Activated CD4-positive, alpha-beta memory T cell treated with anti-CD3 and anti-CD28 coated beads for 36 hours (primary cell): ENCODE measurements at places on chromosomes 2 and 18. TPM values are rescaled to one million over a fixed set of nuclear protein-coding genes. Genes with fewer than 3 reads are reported as not detected.

ANKRD36B gene
- 18.3 TPM for total RNA-seq

DNA sequence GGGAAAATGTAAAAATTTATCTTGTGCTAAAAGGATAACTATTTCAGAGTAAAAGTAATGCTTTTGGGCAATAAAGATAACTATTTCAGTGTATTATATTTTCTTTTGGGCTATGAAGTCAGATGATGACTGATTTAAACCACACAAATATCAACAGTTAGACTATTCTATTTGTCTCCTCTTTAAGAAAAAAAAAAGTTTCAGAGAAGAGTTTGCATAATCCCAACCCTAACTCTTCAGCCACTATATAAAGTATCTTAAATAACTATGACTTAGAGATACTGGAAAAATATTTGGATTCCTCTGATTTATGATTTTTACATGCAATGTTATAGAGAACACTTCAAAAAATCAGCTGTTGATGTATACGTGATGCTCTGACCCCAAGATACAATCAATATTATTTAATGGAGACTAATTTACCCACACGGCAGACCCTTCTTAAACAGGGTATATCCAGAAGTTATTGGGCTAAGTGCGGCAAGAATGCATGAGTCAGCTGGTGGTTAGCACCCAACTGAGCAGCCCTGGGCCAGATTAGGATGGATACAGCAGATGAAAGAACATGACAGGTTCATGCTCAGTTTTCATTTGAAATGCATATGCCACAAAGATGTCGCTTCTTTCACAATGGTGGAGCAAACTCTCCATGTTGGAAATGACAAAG is 279.0 kb downstream of the AFF3 start:
- no peak overlapping the region for H3K4me3 ChIP-seq
- DNase-seq, result no peak
- H3K27ac ChIP-seq, result no peak overlapping the region
- peaks cover 19% of the 10 kb centered on the region for H3K4me1 ChIP-seq
- H3K27me3 ChIP-seq, result no peaks in the 10 kb centered on the region

ID2 gene
- total RNA-seq, result 193 TPM

- peaks cover 7% of the 10 kb centered on the region for H3K4me1 ChIP-seq
- no peaks in the 10 kb centered on the region for H3K36me3 ChIP-seq
- H3K4me3 ChIP-seq, result no peak overlapping the region
These were observed 41.1 kb downstream of the NHEJ1 start for GRCh38 chr2:219119422-219120043.

GRCh38 chr18:77708826-77709506 is 459.3 kb downstream of the GALR1 start:
- H3K27ac ChIP-seq, result no peak overlapping the region
- H3K27me3 ChIP-seq, result peaks cover 20% of the 10 kb centered on the region
- H3K36me3 ChIP-seq, result no peaks in the 10 kb centered on the region
- no peaks in the 10 kb centered on the region for H3K4me1 ChIP-seq

GRCh38 chr18:26502823-26503222 is 45.5 kb downstream of the KCTD1 start:
- H3K4me1 ChIP-seq, result no peaks in the 10 kb centered on the region
- H3K4me3 ChIP-seq, result no peak overlapping the region
- H3K27ac ChIP-seq, result no peak overlapping the region
- no peaks in the 10 kb centered on the region for H3K27me3 ChIP-seq
- DNase-seq, result no peak

GAREM2 gene
- 1.4 TPM for total RNA-seq

- no peak for DNase-seq
- no peaks in the 10 kb centered on the region for H3K27me3 ChIP-seq
- no peak overlapping the region for H3K4me3 ChIP-seq
- peaks cover 50% of the 10 kb centered on the region for H3K36me3 ChIP-seq
- no peak overlapping the region for H3K27ac ChIP-seq
These were observed 67.1 kb downstream of the DYNC1I2 start for GRCh38 chr2:171754254-171754939.

ZBTB14 gene
- 19.6 TPM for total RNA-seq

- no peaks in the 10 kb centered on the region for H3K4me1 ChIP-seq
- no peak overlapping the region for H3K27ac ChIP-seq
- H3K27me3 ChIP-seq, result peaks cover 26% of the 10 kb centered on the region
These were observed 7.8 kb upstream of the ZNF532 start for GRCh38 chr18:58856881-58857280.

KLHL14 gene
- total RNA-seq, result not detected
